ENCODE measurements at places on chromosomes 16 and 17.

DNA sequence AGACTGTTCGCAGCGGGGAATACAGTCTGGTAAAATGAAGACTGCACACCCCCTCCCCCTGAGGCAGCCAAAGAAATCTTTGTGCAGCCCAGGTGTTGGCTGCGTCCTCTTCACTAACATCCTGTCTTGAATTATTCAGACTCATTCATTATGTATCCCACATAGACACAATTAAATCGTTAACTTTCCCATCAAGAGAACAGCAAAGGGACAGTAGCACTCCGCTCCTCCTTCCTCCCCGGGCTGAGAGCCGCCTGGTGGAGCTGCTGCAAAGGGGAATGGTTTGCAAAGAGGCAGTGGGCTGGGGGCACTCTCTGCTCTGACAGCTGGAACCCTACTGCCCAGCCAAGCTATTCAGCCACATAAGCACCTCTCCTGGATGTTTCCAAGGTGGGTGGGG lies 290.0 kb upstream of the SOX9 start:
- DNase-seq = no peak

- DNase-seq = no peak
Observed at GRCh38 chr17:61555127-61555566, 35.9 kb downstream of the NACA2 start.

DNA sequence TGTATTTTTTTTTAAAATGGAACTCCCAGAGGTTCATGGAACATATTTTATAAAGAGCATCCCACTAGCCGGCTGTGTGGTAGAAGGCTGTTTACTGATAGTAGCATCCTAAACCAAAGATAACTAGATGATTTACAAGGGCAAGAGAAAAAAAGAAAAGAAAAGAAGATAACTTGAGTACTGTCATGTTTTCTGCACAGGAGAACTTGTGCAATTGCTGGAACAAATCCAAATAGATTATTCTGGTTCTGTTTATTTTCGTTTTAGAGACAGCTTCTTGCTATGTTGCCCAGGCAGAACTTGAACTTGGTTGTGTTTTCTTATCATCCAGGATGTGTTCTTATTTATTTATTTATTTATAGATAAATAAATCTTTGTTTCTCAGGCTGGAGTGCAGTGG lies 20.9 kb upstream of the PPM1D start:
- no peak for DNase-seq

GRCh38 chr17:72379516-72379915 lies 258.7 kb downstream of the SOX9 start:
- no peak for DNase-seq

GRCh38 chr17:35117984-35118383 lies 1.7 kb downstream of the RAD51D start:
- DNase-seq = no peak

- DNase-seq = no peak
Observed at GRCh38 chr17:41163828-41164227, 3.3 kb upstream of the KRTAP4-4 start.

GRCh38 chr17:29620271-29620670 lies 2.4 kb downstream of the CORO6 start:
- no peak for DNase-seq

DNA sequence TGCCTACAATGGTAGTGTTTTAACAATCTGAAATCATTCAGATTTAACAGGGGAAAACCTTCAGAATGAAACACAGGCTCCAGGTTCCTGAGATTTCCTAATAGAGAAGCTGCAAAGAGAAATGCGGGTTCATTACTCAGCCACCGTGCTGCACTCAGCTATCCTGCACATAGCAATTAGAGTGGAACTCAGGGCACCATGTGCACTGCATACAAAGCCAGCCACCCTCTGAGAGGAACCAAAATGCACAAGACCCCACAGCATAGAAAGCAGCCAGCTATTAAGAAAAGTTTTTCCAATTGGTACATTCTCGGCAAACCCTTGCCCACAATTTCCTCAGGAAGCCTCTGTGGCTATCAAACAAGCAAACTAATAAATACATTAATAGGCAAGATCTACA lies 37.4 kb downstream of the TOM1L2 start:
- no peak for DNase-seq

- DNase-seq = no peak
Observed at GRCh38 chr17:57849163-57849873, 526 bp downstream of the MRPS23 start.

- no peak for DNase-seq
Observed at GRCh38 chr17:69373069-69373468, 41.4 kb upstream of the MAP2K6 start.

DNA sequence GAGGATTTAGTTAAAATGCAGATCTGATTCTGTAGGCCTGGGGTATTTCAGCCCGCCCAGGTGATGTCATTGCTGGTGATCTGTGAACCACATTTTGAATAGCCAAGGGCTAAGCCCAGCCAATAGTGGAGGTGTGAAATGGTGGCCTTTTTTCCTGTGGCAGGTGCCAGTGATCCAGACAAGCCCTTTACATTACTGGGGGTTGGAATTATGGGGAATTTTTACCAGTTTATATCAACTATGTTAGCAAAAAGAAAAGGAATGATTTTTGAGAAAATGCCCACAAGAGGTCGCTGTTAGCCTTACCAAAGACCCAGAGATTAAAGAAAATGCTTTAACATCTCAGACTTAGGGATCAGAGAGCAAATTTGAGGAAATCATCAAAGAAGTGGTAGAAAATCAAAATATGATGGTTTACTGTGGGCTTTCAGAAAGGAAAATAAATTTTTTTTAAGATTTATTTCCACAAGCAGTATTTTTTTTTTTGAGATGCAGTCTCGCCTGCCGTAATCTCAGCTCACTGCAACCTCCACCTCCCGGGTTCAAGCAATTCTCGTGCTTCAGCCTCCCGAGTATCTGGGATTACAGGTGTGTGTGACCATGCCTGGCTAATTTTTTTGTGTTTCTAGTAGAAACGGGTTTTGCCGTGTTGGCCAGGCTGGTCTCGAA lies 3.9 kb downstream of the VPS35L start:
- peak; percentile 34 for DNase-seq

DNA sequence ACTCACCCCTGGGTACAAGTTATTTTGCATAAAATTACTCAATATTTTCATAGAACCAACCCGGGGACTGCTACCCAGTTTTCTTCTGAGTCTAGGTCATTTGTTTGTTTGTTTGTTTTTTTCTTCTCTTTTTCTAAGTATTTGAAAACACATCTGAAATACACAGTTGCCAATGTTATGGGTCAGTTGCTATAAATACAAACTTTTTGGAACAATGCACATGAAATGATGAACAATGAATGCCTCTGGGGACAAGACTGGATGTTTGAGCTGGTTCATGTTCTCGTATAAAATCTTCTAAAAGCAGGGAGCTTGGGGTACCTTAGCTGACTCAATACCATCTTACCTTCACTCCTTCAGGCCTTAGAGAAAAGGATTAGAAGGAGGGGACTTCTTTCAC lies 30.5 kb downstream of the TMEM238L start:
- no peak for DNase-seq

DNA sequence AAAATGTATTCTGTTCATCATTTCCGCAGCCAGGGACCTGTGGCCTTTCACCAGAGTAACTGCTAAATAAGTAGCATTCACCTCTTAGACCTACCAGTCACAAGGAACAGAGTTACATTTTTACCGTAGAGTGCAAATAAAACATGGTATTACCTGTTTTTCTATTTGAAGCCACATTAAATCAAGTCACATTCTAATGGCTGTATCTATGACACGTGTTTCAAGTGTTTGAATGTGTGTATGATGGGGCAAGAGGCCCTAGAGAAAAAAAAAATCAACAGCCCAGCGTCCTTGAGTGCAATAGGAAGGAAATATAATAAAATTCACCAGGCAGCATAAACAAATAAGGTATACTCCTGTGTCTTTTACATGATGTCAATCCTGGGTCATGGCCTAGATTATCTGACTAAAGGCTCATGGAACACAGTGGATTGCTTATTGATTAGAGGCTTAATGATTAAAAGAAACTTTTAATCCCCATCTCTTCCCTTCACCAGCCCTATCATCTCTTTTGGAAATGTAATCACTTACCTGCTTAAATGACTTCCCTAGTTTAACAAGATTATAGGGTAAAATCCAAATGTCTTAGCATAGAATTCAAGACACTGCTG lies 168.7 kb upstream of the CDH5 start:
- no peak for DNase-seq

DNA sequence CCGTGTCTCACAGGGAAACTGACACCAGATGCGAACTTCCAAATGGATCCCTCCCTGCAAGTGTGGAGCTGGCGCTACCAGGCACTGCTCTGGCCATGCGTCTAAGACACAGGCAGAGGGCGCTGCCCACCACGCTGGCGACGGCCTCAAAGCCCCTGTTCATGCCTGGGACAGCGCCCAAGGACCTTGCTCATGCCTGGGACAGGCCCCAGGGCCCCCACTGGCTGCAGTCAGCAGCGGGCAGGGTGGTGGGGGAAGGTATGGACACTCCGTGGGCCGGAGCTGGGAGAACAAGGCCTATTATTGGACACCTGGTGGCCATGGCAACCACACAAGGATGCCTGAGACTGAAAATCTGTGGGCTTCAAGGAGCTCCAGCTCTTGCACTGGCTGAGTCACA lies 8.8 kb downstream of the ZG16B start:
- DNase-seq = no peak

DNA sequence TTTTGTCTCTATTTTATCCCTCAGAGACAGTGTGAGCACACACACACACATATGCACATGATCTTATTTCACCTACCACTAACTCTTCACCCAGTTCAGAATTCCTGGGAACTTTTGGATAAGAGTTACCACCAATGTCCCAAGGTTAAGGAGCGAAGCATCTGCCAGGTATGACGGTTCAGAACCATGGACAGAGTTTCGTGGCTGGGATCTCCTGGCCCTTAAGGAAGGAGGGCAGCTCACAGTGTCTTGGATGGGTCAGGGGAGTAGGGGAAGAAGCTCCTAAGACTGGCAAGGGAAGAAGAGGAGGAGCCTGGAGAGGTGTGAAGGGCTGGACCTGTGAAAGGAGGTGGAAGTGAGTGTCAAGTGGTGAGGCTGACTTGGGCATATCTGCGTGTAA lies 23.0 kb upstream of the TMEM132E start:
- peak; percentile 26 for DNase-seq

DNA sequence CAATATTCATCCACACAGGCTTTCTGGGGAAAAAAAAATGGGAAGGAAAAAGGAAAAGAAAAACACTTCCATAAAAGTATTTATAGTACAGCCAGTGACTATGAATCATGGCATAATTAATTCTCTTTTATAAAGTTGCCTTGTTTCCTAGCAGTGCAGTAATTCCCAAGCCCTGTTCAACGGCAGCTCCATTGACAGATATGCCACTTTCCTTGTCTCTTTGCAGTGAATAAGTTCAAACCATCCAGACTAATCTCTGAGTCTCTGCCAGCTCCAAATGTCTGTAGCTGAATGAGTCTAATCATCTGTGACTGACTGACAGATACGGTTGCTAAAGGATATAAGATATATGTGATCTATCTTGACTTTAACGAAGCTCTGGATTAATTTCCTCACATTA lies 52.9 kb upstream of the KCNJ16 start:
- DNase-seq = no peak

- DNase-seq = no peak
Observed at GRCh38 chr16:23826528-23827045, 9.2 kb upstream of the PRKCB start.

DNA sequence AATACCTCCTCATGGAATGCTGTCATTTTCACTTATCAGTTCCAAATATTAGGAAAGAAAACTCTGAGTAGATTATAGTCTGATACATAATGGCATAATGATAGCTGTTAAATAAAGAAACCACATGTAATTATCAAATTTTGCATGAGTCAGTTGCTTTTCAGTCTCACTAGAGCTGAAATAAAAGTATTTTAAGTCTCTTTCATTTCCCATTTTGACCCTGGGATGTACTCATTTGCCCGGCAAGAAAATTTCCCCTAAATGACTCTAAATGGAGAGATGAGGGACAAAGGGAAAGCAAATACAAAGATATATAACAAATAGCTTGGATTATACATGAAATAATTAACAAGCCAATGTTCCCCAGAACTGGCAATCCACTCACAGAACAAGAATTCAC lies 47.9 kb upstream of the CPHXL start:
- no peak for DNase-seq

GRCh38 chr17:32356750-32357149 lies 6.8 kb downstream of the ZNF207 start:
- DNase-seq = no peak

GRCh38 chr17:31754239-31754945 lies 104.7 kb downstream of the COPRS start:
- DNase-seq = no peak

GRCh38 chr16:15949210-15950160 lies at the start of gene ABCC1:
ABCC1 (plus strand) TSS chr16:15949616; CDS start chr16:15949752, 136 bp downstream.
- peak; percentile 59 for DNase-seq

- no peak for DNase-seq
Observed at GRCh38 chr17:82638183-82638773, 10.0 kb downstream of the WDR45B start.

DNA sequence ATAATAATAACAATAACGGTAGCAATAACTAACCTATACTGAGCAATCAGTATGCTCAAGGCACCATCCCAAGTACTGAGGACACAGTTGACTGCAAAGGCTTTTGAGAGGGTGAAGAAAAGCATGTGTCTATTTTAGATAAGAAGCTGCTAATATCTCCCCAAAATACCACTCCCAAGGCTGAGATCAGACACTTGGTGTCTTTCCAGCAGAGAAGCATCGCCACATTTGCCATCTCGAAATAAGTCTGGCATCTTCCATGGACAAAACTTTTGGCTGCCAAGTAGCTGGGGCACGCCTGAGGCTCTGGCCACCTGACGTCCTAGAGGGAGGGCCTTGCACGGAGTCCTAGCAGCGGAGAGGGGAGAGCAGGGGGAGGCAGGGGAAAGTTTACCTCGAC lies 39.0 kb downstream of the ZNF423 start:
- DNase-seq = no peak

DNA sequence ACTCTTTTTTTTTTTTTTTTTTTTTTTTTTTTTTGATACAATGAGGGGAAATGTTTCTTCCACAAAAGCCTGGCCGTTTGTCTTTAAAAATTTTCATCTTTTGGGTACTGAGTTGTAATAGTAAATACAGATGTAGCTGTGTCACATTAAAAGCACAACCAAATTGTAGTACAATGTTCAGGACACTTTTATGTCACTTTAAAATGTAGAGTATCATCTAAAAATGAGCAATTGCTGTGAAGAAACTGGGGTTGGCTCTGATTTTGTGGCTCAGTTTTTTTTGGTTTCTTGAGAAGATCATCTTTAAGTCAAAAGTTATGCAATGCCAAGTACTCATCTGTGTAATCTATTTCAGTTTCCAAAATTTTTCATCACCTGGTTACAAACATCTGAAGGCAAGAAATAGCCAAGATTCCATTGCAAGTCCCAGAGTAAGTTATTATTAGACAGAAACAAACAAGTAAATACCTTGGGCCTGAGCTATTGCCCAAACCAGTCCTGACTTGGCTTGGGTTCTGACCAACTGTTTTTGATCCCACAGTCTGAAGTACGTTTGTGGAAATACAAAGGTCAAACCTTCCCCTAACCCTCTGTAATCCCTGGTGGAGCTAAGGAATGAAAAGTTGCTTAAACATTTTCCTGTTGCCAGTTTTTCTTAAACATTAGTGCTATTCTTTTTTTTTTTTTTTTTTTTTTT lies 717.2 kb downstream of the WWOX start:
- DNase-seq = no peak

GRCh38 chr16:49468611-49469310 lies 95.2 kb downstream of the C16orf78 start:
- no peak for DNase-seq

Data from LoVo (cell line).